ENCODE measurements at places on chromosomes 5 and 9.
A peak's percentile ranks its signal among the peaks of the same experiment; 100 is the strongest.

DNA sequence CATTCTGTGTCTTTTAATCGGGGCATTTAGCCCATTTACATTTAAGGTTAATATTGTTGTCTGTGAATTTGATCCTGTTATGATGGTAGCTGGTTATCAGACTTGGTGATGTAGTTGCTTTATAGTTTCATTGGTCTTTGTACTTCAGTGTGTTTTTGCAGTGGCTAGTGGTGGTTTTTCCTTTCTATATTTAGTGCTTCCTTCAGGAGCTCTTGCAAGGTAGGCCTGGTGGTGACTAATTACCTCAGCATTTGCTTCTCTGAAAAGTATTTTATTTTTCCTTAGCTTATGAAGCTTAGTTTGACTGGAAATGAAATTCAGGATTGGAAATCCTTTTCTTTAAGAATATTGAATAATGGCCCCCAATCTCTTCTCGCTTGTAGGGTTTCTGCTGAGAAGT lies 156.9 kb downstream of the CNTLN start:
- DNase-seq: no peak

GRCh38 chr9:68648971-68649370 lies 56.1 kb upstream of the PIP5K1B start:
- DNase-seq: no peak

DNA sequence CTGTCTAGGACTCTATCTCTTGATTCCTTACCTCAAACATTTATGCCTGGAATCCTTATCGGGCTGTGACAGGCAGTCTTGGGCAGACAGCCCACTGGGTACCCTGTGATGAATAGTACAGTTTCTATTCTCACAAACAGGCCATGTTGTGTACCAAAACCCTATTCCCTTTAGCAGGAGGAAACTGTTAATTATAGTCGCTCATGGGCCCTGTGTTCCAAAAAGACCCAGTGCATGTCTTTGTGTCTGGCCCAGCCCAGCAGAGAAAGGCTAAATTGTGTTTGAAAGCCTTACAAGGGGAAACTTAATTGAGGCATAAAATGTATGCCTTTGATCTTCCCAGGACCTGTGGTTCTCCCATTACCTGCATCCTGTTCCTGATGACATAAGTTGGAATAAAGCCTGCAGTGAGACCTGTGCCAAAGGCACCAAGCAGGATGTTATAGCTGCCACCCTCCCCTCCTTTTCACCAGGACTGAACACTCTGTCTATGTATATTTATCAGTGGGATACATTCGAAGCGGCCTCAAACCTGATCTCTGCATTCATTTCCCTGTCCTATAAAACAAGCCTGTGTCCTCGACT lies 43.3 kb downstream of the TLR4 start:
- no peak for DNase-seq

GRCh38 chr5:138726848-138727247 lies 26.4 kb upstream of the CTNNA1 start:
- no peak for DNase-seq

- DNase-seq: peak; percentile 26
These were observed 284.4 kb downstream of the DNAH5 start for GRCh38 chr5:13660072-13660471.

- DNase-seq: peak; percentile 75
These were observed 337.9 kb upstream of the RFX3 start for GRCh38 chr9:3863686-3864085.

GRCh38 chr9:91416096-91416712 lies 7.4 kb downstream of the NFIL3 start:
- DNase-seq: peak; percentile 75

- no peak for DNase-seq
These were observed 1467.1 kb downstream of the FOXD4L5 start for GRCh38 chr9:63817622-63818518.

DNA sequence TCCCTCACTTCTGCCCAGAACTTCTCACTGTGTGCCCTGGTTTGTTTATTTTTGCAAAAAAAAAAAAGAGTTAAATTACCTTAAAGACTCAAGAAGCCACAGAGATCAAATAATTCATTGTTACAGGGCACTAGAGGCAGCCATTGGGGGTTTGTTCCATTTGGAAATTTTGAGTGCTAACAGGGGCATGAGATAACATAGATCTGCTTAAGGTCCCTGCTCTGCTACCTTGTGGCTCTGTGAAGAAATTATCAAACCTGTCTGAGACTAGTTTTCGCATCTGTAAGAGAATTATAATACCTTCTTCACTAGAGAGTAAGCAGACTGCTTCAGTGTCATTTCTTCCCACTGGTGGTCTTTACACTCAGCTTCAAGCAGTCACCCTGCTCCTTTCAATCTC lies 394 bp downstream of the TLR4 start:
- no peak for DNase-seq

DNA sequence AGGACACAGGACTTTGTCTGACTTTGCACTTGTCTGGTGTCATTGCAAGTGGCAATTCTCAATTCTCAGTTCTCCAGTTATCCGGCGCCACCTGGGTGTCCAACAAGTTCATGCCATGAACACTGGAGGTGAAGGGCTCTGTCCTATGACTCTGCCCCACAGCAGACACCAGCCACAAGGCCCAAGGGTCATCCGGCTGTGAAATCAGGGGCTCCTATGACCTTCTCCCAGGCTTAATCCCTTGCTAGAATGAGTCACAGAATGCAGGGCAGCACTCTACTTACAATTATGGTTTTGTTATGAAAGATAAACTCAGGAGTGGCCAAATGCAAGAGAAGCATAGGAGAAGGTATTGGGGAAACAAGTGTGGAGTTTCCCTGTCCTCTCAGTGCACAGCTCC lies 392.0 kb downstream of the GADD45G start:
- DNase-seq: peak; percentile 20

- peak; percentile 2 for DNase-seq
These were observed 30.7 kb downstream of the ACOT12 start for GRCh38 chr5:81363093-81363871.

- peak; percentile 86 for DNase-seq
These were observed 151.0 kb downstream of the GCNT1 start for GRCh38 chr9:76610011-76610352.

DNA sequence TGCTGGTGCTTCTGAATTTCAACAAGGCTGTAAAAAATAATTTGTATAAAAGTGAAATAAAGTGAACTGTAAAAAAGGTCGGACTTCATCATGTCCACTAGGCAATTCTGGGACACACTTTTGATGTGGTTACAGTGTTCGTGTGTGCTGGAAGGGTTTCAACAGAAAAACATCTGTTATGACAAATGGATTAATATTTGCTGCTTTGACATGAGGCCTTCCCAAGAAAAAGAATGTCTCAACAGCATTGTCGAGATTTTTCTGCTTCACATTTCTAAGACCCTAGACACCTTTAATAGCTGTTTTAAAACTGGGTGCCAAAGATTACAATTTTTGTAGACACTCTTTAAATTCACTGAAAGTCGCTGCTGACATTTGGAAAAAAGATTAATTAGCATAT lies 216.6 kb downstream of the SLC12A2 start:
- no peak for DNase-seq

GRCh38 chr5:32290922-32291321 lies 21.8 kb downstream of the MTMR12 start:
- no peak for DNase-seq

DNA sequence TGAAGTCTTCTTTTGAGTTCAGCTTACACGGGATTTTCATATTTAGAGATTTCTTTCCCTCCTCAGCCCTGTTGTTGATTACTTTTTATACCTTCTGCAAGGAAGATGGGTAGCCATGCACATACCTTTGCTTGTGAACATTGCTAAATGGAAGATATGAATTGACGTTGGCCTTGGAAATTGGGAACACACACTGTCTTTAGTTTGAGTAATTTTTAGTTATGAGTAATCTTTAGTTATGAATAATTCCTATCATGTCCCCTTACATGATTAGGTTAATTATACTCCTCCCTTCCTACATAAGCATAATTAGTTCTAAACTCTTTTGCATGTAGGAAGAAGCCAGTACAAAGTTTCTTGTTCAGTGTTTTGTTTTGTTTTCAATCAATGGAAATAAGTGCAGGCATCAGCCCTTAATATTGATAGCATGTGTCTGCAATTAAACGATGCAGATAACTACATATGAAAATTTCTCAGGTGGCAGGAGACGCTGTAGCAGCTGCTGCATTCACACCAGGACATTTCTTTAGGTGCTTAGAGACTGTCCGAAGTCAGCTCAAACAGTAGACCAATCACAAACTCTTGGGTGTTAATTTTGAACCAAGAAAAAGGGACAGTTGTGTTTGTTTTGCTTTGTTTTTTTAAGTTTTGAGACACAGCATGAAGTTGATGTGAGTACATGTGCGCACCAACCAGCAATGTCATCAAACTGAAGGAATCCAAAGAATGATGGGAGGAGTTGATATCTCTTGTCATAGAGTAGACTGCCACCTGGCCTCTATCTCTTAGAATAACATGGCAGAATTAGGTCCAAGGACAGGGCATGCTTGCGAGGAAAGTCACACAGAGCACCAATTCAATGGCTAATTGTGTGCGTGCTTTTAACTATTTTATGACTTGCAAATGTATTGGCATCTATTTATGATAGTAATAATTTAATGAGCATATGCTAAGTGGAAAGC lies 51.4 kb downstream of the SMARCA2 start:
- peak; percentile 25 for DNase-seq

DNA sequence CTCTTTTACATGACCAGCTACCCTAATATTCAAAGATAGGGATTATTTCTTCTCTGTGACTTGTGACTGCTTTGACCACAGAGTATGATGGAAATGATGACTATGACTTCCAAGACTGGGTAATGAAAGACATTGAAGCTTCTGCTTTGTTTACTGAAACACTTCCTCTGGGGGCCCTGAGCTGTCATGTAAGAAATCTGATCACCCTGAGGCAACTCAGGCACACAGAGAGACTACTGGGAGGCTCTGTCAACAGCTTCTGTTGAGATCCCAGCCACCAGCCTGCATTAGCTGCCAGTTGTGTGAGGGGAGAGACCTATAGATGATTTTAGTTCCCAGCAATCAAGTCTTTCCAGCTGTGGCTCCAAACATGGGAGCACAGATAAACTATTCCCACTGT lies 76.5 kb downstream of the KCTD16 start:
- DNase-seq: no peak

DNA sequence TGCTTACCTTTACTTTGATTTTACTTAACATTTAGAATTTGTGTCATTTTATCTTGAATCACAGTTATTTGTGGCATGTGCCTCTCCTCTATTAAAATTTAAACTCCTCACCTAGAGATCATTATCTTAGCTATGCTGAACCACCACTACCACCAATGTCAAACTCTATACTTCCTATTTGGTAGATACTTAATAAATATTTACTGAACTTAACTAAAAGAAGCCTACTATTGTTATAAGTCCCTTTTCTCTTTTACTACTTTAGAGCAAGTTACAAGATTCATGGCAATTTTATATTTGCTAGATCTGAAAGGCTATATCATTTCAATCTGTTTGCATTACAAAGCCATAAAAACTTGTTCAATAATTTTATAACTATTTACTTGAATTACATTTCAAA lies 273.3 kb upstream of the CCNH start:
- DNase-seq: no peak

All from fibroblast of mammary gland (primary cell).